NCI-H2171 (cell line): ENCODE measurements at places on chromosomes 4 and X.

DNA sequence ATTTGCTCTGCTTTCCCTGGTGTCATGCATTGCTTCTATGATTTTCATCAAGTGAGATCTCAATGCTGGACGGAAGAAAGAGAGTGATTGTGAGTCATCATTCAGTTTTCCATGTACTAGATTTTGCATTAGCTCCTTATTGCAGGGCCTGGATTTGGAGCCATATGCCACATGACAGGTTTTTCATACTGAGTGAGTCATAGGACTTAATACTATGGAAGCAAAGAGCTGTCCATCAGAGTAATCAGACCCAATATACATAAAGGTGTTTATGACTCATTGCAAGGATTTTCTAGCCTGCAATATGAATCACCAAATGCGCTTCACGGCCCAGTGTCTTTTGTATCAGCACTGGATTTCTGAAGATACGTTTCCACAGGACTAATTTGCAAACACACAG, 11.2 kb upstream of the TFDP3 start:
- no peak for DNase-seq

- no peak for DNase-seq
Measured at GRCh38 chrX:68724531-68725020, 77.1 kb downstream of the STARD8 start.

GRCh38 chrX:9310616-9311015, 154.2 kb upstream of the TBL1X start:
- DNase-seq, result no peak

GRCh38 chr4:3655963-3656362, 110.2 kb upstream of the ADRA2C start:
- DNase-seq, result no peak

- no peak for DNase-seq
Measured at GRCh38 chrX:108168961-108169740, 77.6 kb downstream of the ATG4A start.

- no peak for DNase-seq
Measured at GRCh38 chrX:19909761-19910160, 22.4 kb upstream of the SH3KBP1 start.

DNA sequence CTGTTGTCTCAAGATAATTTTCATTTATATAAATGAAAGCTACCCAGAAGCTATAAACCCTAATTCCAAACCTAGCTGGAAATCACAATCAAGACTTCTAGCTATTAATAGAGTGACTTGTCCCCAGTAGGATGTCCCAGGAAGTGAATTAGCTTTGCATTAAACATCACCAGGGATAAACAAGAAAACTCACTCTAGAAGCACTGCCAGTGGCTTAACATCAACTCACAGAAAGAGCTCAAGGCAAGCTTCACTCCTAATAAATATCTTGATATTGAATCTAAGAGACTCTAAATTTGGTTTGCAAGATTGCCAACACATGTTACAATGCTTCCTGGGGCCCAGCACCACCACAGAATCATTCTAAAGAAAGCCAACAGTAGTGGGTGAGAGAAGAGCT, 468.7 kb upstream of the FAM241A start:
- DNase-seq, result no peak

DNA sequence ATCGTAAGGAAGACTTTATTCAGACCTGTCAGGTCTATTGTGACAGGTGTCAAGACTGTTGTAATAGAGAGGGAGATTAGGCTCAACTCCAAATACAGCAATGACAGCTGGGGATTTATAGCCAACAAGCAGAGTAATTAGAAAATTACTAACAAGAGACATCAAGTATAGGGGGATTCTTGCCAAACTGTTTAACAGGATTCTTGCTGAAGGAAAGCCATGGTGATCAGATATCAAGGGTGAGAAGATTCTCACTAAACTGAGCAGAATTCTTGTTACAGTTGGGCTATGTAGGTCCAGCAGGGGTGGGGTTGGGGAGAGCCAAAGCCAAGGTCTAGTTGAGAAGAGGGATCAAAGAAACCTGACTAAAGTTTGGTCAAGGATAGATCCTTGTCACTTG, 461.0 kb upstream of the GALNT7 start:
- DNase-seq, result no peak

DNA sequence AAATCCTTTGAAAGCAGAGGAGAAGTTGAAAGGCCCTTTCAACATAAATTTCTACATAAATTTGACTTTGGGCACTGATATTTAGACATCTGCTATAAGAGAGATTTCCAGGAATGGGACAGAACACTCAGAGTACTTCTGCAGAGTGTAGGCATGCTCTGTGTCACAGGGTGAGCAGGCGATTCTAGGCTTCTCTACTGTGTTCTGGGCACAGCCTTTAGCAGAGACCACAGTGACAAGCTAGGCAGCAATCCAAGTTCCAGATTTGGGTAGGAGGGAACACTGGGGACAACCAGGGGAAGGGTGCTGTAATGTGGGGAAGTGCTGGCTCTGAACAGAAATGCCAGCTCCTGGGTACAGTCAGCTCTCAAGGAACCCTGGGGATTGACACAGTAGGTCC, 6.9 kb downstream of the MAGEA10 start:
- no peak for DNase-seq

DNA sequence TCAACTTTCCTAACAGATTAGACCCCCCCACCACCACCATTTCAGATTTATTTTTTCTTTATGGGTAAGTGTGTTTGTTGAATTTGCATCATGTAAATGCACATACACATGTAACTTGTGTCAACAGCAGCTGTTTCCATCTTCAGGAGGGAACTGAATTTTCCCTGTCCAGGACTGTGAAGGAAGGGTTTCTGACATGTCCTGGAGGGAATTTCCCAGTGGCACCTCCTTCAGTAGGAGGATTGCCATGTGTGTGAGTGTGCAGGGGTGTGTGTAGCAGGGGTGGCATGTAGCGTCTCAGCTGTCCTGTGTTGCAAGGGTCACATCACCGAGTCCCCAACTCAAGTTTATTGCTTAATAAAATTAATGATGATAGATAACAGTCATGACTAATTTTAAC, 19.7 kb downstream of the HERC6 start:
- no peak for DNase-seq

DNA sequence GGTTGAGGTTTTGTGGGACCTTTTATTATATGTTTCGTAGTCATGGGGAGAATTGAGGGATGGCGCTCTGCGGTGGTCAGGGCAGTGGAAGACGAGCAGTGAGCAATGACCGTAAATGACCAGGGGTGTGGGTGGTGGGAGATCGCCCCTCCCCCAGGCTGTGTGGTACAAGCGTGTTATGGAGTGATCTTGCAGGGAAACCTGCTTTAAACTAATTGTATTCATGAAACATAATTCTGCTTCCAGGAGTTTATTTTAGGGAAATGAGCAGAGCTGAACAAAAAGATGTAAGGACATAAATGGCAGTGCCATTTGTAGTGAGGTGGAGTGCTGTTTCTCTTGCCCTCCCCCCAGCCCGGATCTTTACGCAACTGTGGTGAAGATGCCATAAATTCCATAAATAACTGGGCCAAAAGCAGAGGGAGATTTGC, 20.2 kb downstream of the GYG2 start:
- DNase-seq, result no peak

- DNase-seq, result no peak
Measured at GRCh38 chr4:3724319-3725231, 41.6 kb upstream of the ADRA2C start.

DNA sequence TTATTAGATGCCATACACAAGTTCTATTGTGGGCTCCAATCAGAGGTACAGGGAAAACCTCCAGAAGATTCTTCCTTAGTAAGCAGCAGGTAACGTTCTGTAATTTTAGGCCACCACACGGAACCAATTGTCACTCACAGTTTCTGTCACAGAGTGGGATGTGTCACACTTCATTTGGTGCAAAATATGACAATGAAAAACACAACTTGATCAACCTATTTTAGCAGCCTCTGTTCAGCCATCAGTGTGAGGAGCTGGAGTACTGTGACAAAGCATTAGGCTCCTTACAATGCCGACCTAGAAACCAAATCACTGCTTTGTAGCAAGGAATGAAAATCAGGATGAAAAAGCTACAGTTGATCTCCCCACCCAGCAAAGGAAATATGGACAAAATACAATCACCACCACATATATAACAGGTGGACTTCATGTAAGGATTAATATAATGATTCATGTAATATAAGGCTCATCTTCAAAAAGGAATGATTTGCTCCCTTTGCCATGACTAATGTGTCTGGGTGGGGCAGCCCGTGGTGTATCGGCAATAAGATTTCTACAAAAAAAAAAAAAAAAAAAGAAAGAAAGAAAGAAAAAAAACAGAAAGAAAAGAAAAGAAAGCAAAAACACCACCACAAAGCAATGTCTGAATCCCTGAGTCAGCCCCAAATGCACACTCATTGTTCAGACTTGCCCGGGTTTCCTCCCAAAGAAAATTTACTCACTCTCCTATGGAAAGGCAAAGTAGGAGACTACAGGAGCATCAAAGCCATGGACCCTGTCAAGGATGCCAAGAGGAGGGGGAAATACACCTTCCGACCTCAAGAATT, 36.0 kb downstream of the SLC9A7 start:
- DNase-seq, result no peak

DNA sequence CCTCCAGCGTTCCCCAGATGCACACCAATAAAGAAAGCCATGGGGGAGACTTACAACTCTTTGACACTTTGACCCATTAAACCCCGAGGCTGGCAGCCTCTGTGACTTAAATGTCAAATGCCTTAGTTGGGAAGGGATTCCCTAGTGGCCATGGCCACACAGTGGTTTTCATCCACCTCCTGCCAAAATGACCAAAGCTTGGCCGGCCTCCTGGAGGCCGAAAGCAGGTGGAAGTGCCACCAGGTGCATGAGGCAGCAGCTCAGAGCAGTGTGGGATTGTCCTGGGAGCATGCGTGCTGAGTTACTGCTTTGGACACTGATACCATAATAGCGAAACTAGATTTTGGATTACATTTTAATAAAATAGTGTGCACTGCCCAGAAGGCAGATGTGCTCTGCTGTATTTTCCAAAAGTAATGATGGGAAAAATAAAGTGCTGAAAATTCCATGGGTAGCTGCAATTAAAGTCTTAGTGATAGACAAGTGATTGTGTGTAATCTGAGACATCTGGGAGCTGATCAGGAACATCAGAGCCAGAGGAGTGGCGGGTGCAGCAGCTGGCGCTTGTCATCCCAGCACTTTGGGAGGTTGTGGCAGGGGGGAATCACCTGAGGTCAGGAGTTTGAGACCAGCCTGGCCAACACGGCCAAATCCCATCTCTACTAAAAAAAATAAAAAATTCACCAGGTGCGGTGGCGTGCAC, 39.8 kb upstream of the TADA2B start:
- no peak for DNase-seq

GRCh38 chr4:26218677-26219605, 101.9 kb upstream of the RBPJ start:
- no peak for DNase-seq

GRCh38 chrX:8711401-8711800, 20.5 kb downstream of the ANOS1 start:
- DNase-seq, result no peak

GRCh38 chrX:69070949-69071650, 94.2 kb downstream of the PJA1 start:
- no peak for DNase-seq

DNA sequence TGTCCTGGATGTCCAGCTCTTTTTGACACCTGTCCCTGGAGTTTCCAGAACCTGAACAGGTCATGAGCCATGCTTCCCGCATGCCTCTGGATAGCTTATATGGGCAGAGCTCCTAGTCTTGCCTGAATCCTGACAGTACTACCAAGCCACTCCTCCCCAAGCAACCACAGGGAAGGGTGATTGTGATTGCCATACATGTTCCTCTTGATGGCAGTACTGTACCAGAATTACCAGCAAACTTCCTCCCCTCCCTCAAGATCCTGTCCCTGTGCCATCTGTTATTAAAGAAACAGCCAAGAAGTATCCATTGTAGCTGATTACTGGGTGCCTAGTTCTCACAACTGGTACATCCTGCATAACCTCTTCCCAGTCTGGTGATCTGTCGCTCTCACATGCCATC, 264.3 kb upstream of the AGTR2 start:
- DNase-seq, result no peak

- DNase-seq, result no peak
Measured at GRCh38 chr4:169136330-169136729, 126.3 kb upstream of the CBR4 start.

GRCh38 chrX:905848-906566, 275.4 kb downstream of the SHOX start:
- no peak for DNase-seq

- DNase-seq, result no peak
Measured at GRCh38 chrX:10756441-10756840, 136.1 kb upstream of the MID1 start.

GRCh38 chrX:152819732-152820131, 10.8 kb downstream of the CETN2 start:
- no peak for DNase-seq

- DNase-seq, result no peak
Measured at GRCh38 chr4:165207016-165207430, 338 bp upstream of the KLHL2 start.

DNA sequence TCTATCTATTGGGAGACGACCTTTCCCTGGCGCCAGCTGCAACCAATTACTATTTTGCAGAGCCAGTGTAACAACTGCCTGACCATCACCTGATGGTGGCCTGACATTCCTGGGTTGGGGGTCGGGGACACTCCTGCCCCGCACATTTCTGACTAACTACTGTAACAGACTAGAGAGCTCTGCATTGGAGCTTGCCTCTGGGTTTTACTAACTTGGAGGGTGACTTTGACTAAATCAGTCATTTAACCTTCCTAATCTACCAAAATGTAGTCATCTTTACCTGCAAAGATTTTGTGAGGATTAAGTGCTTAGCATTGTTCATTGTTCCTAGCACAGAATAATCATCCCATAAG, 37.5 kb upstream of the ABCG2 start:
- no peak for DNase-seq

GRCh38 chr4:172844556-172844955, 324.1 kb upstream of the GALNT7 start:
- DNase-seq, result no peak

GRCh38 chrX:17411205-17411604, 36.2 kb downstream of the NHS start:
- no peak for DNase-seq

DNA sequence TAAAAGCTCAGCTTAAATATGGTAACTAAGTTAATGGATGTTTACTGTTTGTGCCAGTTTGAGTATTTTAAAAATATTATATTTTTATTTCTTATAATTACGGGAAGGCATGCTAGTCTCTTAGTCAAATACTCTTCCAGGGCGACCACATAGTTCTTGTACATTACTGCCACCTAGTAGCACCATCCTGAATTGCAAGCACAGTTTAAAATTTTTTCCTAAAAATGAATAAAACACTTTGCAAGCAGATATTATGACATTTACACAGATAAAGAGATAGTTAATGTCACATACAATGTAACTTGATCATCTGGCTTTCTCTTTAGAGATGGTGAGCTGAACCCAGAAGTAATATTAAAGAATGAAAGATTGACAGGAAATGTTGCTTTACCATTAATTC, 11.5 kb downstream of the NDP start:
- DNase-seq, result no peak

GRCh38 chr4:78747475-78747922, 28.7 kb upstream of the BMP2K start:
- no peak for DNase-seq

DNA sequence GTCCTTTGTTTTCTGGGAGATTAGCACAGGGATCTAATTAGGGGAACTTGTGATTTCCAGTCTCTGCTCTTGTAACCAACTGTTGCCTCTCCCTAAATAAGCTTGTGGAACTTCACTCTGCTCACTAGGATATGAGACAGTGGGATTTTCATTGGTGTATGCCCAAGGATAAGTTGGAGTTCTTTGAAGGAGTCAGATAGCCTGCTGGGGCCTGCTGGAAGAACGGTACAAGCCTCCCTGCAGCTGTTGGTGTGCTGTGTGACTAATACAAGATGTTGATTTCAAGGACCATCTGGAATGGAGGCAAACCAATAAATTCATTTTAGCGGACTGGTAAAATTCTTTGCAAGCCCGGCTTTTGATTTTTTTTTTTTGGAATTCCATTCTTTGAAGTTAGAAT, 167.0 kb downstream of the AASDH start:
- peak; percentile 11 for DNase-seq
